CD4-positive, alpha-beta T cell treated with Interleukin-4 for 1 hour (primary cell): ENCODE measurements at places on chromosomes 7 and 10.

- no peak for DNase-seq
Measured at GRCh38 chr10:76723844-76724243, 913.8 kb downstream of the KCNMA1 start.

- DNase-seq, result no peak
Measured at GRCh38 chr7:141218941-141219340, 145.1 kb downstream of the TMEM178B start.

DNA sequence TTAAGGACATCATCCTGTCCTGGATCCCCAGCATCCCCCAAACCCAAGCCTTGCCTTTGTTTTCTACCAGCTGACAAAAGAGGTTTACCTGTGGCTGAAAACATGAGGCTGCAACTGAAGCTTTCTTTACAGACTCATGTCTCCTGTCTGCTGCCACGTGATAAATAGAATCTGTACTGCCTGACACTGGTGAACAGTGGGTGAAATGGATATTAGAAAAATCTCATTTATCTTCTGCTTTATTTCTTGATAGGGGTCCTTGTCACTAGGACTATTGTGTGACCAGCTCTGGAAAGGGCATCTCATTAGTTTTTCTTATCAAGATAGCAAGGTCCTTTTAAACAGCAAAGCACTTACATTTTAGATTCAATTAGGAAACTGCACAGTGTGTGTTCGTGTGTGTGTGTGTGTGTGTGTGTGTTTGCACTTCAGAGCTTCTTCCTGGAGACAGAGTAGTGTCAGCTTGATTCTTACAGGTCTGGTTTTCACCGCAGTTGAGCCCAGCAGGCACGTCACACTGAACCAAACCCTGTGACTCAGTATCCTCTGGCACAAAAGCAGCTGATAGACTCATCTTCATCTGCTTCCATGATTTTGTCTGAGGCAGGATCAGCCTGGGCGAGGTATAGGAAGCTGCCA is 373.5 kb upstream of the CELF2 start:
- no peak for DNase-seq

DNA sequence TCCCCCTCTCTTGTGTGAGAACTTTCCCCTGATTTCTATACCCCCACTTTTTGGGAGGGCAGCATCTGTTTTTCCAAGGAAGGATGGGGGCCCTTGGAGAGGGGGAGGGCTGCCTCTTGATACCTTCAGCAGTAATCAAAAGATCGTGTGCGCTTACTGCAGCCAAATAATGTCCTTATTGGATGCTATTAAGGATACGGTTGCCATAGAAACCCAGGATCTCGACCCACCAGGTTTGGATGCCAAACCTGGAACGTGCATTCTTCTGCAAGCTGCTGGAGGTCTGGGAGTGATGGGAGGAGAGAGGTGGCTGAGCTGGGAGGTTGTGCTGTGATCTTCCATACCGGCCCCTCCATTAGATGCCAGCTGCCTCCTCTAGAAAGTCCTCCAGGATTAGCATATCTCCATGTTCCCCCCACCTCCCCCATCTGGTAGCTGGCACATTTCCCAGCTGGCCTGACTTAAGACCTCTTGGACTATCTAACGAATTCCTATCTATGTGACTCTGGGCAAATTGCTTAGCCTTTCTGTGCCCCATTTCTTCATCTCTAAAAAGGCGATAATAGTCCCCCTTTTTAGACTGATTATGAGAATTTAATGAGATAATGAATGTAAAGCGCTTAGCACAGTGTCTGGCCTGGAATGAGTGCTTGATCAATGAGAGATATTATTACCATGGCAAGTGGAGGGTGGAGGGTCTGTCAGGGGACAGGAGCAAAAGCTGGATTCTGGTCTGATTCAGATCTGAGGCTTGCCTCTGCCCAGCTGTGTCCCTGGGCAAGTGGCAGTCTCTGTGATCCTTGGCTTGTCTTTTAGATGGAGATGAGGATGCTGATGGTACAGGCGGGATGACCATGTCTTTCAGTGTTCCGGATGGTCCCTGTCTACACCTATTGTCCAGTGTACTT is 78.5 kb upstream of the PCBD1 start:
- no peak for DNase-seq
